ENCODE measurements at places on chromosomes 13 and 19. TPM values are rescaled to one million over a fixed set of nuclear protein-coding genes. Genes with fewer than 3 reads are reported as not detected.
A peak's percentile ranks its signal among the peaks of the same experiment; 100 is the strongest.

DNA sequence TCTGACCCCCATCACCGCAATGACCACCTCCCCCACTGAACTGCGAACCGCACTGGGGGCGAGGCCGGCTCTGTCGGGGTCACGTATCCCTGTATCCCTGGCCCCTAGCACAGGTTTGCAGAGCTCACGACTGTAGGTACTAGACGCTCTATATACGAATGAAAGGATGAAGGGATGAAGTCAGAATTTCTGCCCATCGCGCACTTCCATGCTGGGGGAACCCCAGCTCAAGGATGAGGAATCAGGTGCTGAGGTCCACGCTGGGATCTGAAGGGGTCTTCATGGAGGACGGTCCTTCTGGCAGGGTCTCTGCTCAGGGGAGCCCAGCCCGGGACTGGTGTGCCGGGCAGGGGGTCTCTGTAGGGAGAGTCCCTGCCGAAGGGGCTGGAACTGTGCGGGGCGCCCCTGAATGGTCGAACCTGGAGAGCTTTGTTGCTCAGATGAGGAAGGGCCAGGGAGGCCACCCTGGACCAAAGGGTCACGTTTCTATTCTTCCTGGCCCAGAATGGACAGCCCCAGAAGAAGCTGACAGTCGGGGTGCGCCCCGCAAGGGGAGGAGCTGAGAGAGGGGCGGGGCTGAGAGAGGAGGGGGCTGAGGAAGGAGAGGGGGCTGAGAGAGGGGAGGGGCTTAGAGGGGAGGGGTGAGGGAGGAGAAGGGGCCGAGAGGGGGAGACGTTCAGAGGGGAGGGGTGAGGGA lies 37.9 kb upstream of the SEMA6B start:
- DNase-seq, result no peak

- no peak for DNase-seq
Measured at GRCh38 chr13:41386211-41386610, 71.1 kb upstream of the RGCC start.

DNA sequence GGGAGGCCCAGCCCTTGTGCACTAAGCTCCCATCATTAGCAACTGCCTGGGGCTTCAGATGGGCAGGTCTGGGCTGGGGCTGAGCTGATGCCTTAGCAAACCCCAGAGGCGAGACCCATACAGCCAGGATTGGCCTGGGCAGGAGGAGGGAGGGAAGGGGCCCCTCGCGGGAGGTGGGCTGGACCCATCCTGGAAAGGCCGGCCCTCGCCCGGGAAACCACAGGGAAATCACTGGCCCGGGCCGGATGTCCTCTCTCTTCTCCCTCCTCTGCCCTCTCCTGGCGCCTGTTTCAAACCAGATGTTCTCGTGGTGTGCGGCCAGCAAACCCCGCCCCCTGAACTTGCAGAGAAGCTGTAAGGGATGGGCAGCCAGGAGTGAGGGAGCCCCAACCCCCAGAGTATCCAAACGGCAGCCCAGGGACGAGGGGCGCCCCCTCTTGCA lies 43.1 kb downstream of the TMEM255B start:
- DNase-seq, result no peak

Gene TYROBP
- 18.7 TPM for total RNA-seq

GRCh38 chr13:95258619-95259194 lies 42.5 kb downstream of the ABCC4 start:
- no peak for DNase-seq

DNA sequence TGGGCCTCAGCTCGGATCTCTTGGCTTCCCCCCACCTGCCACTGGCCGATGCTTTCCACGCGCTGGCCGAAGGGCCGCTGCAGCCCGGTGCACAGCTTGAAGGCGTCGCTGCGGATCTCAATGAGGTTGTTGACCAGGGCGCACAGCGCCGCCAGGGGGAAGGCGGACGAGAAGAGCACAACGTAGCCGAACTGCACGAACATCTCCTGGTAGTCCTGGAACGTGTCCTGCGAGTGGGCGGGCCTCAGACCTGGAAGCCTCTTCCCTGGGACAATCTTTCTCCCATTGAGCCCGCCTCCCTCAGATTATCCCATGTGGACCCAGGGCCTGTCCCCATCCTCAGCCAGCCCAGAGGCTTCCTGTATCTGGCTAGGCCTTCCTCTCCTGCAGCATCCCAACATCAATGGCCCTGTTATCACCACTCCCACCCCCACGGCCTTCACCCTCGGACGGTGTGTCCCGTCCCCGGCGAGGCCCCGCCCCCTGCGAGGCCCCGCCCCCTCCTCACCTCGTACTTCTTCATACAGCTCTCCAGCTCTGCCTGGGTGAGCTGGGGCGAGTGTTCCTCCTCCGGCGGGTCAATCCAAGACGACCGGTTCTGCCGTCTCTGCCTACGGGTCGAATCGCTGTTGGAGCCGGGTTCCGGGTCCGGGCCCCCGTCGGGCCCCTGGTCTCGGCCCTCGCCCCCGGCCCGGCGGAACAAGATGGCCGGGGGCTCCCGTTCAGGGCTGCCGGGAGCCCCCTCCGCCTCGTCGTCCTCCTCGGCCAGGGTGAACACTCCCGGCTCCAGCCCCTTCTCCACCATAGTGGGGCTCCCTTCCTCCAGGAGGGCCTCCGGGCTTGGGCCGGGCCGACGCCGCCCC lies 6.8 kb downstream of the ANO8 start:
- DNase-seq, result peak; percentile 75

Gene MAN2B1
- 85.1 TPM for total RNA-seq

GRCh38 chr13:18998389-18998788 lies 183.2 kb downstream of the TUBA3C start:
- DNase-seq, result no peak

DNA sequence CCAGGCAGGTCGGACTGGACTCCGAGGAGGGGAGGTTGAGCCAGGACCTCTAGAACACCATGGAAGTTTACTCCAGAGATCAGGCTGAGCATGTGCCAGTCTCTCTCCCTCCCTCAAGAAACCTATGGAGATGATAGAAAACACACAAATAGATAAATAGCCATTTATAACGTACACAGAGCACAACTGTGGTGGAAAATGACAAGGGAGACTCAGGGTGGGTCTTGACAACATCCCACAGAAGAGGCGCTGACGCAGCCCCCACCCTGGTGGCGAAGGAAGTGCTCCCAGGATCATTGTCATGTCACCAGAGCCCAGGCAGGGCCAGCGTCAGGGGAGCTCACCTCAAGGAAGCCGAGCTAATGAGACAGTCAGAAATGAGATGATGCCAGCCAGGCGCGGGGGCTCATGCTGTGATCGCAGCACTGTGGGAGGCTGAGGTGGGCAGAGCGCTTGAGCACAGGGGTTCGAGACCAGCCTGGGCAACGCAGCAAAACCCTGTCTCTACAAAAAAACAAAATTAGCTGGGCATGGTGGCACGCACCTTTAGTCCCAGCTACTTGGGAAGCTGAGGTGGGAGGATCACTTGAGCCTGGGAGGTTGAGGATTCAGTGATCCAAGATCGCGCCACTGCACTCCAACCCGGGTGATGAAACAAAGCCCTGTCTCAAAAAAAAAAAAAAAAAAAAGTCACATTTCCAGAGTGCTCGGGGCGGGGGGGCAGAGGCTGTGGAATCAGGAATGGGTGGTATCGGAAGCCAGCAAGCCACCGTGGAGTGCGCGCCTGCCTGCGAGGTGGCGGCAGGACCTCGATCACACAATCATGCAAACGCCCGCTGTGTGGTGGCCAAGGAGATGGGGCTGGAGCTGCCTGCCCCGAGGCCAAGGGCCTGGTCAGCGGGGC lies 178.4 kb downstream of the KDM4B start:
- no peak for DNase-seq

Gene ZNF491
- total RNA-seq, result 2.3 TPM

DNA sequence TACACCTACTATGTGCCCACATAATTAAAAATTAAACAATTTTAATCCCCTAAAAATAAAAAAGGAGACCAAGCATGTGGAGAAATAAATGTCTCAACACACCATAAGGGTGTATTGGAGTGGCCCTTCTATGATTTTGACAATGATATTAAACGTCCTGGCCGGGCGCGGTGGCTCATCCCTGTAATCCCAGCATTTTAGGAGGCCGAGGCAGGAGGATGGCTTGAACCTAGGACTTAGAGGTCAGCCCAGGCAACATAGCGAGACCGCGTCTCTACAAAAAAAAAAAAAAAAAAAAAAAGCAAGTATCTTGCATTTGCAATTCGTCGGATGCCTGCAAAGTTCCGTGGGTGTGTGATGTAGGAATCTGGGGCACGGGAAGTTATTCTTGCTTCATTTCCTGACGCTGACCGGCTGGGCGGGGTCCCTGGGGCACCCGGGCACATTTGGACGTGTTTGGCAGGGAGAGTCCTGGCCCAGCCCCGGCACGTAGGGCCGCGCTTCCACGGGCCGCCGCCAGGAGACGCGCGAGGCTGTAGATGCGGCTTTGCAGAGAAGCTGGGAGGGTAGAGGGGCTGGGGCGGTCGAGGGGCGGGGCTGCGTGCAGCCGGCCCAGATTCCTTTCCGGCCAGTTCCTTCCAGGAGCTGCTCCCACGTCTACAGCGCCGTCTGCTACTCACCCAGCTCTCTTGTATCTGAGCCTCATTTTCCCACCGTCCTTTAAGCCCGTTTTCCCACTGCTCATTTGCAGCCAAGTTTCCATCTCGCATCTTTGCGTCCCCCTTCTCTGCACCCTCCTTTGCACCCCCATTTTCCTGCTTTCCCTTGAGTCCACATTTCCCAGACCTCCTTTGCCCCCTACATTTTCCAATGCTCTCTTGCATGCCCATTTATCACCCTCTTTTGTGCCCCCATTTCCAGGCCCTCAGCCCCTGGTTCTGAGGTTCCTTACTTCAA lies 2.2 kb upstream of the TSPAN16 start:
- peak; percentile 97 for DNase-seq

GRCh38 chr19:43684326-43684725 lies 14.4 kb upstream of the PLAUR start:
- no peak for DNase-seq

Gene MBD3L4
- not detected for total RNA-seq

Gene LRFN3
- total RNA-seq, result 9.6 TPM

GRCh38 chr19:5238700-5239099 lies 101.9 kb downstream of the PTPRS start:
- no peak for DNase-seq

DNA sequence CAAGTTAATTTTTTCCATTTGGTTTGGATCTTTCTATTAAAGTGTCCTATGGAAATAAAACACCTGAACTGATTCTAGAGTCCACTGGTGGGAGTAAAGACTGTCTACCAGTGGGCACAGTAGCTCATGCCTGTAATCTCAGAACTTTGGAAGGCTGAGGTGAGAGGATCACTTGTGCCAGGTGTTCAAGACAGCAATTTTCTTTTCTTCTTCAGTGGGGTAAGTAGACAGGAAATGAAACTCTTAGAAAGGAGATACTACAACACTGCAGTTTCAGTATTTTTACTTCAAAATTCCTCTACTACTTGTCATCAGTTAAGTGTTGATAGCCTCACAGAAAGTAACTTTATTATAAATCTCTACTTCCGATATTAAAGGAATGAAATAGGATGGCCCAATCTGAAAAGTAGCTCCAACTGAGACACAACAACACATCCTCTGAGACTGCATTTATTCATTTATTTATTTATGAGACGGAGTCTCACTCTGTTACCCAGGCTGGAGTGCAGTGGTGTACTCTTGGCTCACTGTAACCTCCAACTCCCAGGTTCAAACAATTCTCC lies 26.3 kb downstream of the DNMT1 start:
- DNase-seq, result no peak

Gene OR1M1
- not detected for total RNA-seq

- DNase-seq, result no peak
Measured at GRCh38 chr19:55495646-55496349, 7.6 kb downstream of the SSC5D start.

Gene LGI4
- 15.5 TPM for total RNA-seq

Gene ZNF682
- 26.2 TPM for total RNA-seq

Gene ZNF415
- 15.1 TPM for total RNA-seq

DNA sequence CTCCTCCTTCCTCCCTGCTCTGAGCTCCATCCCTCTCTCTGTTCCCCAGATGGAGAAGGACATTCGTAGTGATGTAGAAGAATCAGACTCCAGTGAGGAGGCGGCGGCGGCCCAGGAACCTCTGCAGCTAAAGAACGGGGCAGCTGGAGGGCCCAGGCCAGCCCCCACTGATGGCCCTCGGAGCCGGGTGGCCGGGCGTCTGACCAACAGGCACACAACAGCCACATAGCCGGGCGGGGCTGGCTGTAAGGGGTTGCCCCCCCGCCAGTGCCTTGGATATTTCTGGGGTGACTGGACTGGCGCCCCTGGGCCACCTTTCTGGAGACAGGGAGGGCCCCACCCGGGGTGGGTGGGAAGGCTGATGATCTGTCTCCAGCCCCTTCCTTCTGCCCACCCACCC lies 46.3 kb downstream of the CD320 start:
- DNase-seq, result peak; percentile 35

- DNase-seq, result no peak
Measured at GRCh38 chr13:54890976-54891375, 1862.4 kb downstream of the OLFM4 start.

All from ureter (tissue), 1 donor.